ENCODE measurements at places on chromosomes 4 and X. TPM values are rescaled to one million over a fixed set of nuclear protein-coding genes. Genes with fewer than 3 reads are reported as not detected.

DNA sequence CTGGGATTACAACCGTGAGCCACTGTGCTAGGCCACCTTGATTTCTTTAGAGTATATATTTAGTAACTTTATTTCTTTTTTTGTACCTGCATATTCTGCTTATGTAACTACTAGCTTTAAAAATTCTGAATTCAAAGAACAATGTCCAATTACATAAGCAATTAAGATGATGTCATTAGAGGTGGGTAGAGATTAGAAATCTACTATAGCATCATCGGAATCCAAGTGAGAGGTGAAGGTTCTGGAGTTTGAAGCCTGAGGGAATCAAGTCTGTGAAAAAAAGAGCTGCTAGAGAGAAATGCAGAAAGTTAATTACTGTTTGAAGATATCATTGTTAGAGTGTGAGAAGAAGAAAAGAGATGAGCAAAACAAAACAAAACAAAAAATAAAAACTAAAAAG is 79.0 kb upstream of the ENPEP start:
- DNase-seq, result no peak

DNA sequence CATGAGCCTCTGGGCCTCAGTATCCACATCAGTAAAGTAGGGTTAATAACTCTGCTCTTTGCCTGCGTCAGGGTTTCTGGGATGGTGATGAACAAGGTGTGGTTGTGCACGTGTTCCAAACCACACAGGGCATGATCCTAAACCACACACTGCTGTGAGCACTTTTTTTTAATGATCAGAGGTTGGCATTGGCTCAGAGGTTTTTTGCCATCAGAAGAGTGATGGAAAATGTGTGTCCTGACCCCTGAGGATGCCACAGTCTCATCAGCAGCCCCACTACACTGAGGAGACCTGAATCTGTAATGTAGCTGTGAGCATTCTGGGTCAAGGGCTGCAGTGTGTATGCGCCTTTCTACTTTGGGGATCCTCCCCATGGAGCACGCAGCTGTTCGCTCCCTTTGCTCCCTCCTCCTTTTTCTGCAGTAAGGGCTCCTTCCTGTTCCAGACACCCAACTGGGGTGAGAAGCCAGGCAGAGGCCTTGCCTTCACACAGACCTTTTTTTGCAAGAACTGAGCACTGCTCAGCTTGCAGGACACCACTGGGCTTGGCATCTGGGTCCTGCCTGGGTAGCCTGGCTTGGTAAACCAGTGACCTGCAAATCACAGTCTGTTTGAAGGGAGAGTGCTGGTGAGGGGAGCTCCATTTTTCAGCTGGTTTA is 87.5 kb downstream of the MAMLD1 start:
- DNase-seq, result peak; percentile 40

DNA sequence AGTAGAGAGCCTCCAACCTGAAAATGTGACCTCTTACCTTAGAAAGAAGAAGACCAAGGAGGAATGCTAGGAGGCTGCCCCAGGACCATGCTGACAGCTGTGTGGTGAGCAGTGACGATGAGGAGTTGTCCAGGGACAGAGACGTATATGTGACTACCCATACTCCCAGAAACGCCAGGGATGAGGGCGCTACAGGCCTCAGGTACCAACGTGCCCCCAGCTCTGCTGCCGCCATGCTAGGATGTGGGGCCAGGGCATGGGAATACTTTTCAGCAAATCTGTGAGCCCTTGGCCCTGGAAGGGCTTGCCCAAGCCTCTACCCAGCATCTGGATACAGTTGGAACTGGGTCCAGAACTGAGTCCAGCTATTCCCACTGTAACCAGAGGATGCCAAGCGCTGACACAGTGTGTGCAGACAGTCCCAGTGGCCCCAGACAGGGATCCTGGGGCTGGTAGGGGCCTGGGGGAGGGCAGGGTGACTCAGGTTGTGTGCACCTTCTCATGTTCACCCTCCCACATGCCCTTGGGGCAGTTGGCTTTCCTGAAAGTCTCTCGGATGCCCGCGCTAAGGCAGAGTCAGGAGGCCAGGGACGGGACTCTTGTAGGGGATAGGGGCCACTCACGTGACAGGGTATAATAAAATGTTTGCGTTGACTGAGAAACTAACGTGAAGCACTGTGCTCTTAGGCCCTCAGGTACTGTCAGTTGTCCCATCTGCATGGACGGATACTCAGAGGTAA is 23.9 kb upstream of the FAM193A start:
- no peak for DNase-seq

- peak; percentile 14 for DNase-seq
These were observed 482 bp downstream of the GSTCD start for GRCh38 chr4:105709081-105709450.

DNA sequence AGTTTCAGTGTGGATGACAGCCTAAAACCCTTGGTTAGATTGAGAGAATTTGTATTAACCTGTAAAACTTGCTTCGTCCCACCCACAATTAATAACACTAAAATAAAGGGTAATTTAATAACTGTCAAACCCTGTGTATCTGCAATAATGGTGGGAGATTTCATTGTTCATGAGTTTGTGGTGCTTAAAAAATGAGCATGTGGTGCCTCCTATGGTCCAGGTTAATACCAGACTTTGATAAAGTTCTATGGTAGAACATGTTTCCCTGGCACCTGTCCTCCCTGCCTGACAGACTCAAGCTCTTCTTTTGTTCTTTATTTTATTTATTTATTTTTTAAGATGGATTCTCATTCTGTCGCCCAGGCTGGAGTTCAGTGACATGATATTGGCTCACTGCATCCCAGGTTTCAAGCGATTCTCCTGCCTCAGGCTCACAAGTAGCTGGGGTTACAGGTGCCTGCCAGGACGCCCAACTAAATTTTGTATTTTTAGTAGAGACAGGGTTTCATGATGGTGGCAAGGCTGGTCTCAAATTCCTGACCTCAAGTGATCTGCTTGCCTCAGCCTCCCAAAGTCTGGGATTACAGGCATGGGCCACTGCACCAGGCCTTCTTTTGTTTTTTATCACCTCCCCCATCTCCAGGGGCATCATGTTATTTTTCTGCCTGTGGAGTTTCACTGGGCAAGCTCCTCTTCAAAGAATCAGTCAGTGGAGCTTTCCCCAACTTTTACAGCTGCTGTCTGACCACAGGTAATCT is 289.2 kb downstream of the NR3C2 start:
- DNase-seq, result no peak

- no peak for DNase-seq
These were observed 35.1 kb downstream of the SYTL4 start for GRCh38 chrX:100696699-100697351.

GRCh38 chrX:56313308-56313707 is 81.2 kb downstream of the KLF8 start:
- DNase-seq, result no peak

DNA sequence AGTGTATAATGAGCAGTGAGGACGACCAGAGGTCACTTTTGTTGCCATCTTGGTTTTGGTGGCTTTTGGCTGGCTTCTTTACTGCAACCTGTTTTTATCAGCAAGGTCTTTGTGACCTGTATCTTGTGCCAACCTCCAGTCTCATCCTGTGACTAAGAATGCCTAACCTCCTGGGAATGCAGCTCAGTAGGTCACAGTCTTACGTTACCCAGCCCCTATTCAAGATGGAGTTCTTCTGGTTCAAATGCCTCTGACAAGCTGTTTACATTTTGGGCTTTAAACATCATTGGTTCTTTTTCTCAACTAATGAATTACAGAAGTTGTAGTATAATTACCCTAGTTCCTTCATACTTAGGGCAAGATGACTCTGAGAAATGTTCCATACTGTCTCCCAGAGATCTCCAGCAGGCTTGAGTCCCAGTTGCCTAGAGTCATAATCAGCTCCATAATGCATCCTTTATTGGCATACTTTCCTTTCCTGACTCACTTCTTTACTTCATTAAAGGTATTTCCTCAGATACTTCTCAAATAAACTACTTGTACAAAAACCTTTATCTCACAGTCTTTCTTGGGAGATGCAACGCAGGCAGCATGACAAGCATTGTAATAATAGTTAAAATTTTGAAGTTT is 136.5 kb downstream of the KDM6A start:
- DNase-seq, result no peak

DNA sequence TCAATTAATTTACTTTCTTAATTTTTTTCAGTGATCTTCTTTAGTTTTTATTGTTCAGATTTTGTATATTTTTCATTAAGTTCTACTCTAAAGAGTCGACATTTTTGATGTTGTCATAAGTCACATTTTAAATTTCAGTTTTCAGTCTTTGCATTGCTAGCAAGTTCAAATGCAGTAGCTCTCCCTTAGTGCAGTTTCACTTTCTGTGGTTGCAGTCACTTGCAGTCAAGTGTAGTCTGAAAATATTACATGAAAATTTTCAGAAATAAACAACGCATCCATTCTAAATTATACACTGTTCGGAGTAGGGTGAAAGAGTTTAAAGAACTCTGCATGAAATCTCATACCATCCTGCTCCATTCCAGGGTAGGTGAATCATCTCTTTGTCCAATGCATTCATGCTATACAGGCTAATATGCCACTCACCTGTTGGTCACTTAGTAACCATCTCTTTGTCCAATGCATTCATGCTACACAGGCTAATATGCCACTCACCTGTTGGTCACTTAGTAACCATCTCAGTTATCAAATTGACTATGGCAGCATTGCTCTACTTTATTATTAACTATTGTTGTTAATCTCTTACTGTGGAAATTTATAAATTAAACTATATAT is 356.9 kb downstream of the STPG2 start:
- no peak for DNase-seq

DNA sequence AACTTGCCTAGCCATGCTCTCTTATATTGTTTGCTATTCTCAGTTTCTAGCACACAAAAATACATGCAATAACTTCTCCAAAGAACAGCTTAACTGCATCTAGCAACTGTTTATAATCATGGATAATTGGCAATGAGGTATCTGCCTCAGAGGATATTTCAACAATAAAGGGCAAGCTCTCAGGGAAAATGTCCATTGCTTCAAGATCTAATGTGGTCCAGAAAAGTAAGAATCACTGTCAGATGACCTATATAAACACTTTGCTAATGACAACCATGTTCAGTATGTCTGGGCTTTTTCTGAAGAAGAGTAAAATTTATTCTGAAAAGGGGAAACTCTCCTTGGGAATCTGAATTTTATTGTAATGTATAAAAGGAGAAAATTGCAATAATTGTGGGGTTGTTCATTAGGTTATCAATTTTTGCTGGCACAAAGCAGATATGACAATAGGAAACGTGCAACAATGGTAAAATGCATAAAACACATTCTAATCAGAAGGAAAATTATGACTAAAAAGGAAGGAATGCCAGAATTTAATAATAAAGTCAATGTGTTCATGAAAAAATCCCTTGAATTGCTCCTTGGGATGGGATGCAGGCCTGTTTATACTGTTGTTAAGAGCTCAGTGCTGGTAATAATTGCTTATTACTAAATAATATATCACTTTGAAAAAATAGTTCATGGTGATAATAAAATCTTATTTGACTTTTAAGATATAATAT is 90.3 kb downstream of the ANTXR2 start:
- no peak for DNase-seq

The BEND4 gene
- 0.20 TPM for total RNA-seq

The NLRP2B gene
- total RNA-seq, result not detected

The TRPC3 gene
- 2.0 TPM for total RNA-seq

The TCEAL6 gene
- total RNA-seq, result not detected

The POF1B gene
- 0.12 TPM for total RNA-seq

The RS1 gene
- not detected for total RNA-seq

Data from activated naive CD4-positive, alpha-beta T cell treated with anti-CD3 and anti-CD28 coated beads for 36 hours (primary cell).